ENCODE measurements at places on chromosomes 5 and 9. TPM values are rescaled to one million over a fixed set of nuclear protein-coding genes. Genes with fewer than 3 reads are reported as not detected.

The AJM1 gene
- 0.69 TPM for total RNA-seq

The CCL27 gene
- total RNA-seq = not detected

The GRIA1 gene
- 3.0 TPM for total RNA-seq

The PTGS1 gene
- total RNA-seq = 98.8 TPM

The ZNF300 gene
- 21.3 TPM for total RNA-seq

The SHISAL2B gene
- not detected for total RNA-seq

The RANBP17 gene
- total RNA-seq = 96.5 TPM

The ARSI gene
- total RNA-seq = 16.8 TPM

The IL33 gene
- 123 TPM for total RNA-seq

The GABRA1 gene
- total RNA-seq = 0.21 TPM

The LVRN gene
- 2.8 TPM for total RNA-seq

The SLC2A6 gene
- 3.4 TPM for total RNA-seq

The C9 gene
- not detected for total RNA-seq

The SOHLH1 gene
- total RNA-seq = not detected

Data from urinary bladder (tissue), 4 donors.